ENCODE measurements at places on chromosomes 2 and 18.

DNA sequence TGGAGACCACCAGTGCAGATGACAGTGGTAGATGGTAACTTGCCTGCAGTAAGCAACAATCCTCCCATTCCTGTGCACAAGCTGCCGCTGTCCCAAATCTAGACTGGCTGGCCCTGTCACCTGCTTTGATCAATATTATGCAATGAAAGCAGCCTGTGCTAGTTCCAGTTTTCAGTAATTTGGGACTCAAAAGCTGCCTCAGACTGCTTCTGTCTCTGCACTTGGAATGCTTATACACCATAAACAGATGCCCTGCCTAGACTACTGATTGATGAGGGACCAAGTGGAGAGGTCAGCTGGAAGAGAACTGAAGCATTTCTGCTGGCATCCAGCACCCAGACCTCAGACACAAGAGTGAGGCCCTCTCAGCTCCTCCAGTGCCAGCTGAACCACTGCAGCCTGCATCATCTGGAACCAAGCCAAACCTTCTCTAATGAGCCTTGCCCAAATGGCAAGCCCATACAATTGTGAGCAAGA lies 24.9 kb downstream of the CCBE1 start:
- peak; percentile 9 for DNase-seq

- peak; percentile 78 for DNase-seq
These were observed 38.5 kb downstream of the KCTD18 start for GRCh38 chr2:200471324-200471848.

GRCh38 chr18:58495634-58496033 lies 133.3 kb downstream of the ALPK2 start:
- no peak for DNase-seq

DNA sequence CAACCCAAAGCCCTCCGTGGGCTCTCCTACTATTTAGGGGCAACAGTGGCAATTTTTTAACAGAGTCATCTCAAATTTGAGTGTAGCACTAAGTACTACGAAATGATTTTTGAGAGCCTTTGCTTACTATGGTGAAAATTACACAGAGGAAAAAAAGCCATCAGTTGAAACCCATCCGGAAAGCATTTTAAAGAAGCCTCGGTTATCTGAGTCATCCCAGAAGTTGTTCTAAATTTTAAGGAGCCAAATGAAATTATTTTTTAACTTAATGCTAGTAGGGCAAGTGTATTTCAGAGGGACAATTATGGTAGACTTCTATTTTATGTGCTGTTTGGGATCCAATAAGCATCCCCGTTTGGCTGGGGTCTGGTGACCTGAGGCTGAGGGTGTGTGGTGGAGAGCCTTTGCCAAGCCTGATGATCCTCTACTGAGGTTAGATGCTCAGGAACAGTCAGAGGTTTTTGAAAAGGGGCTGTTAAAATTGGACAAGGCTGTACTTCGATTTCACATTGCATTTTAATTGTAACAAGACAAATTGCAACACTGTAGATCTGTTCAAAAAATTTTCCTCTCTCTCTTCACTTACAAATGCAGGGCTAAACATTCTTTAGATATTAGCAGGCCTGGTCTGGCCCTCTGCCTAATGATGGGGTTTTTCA lies 47.0 kb downstream of the RAPGEF4 start:
- DNase-seq: no peak

DNA sequence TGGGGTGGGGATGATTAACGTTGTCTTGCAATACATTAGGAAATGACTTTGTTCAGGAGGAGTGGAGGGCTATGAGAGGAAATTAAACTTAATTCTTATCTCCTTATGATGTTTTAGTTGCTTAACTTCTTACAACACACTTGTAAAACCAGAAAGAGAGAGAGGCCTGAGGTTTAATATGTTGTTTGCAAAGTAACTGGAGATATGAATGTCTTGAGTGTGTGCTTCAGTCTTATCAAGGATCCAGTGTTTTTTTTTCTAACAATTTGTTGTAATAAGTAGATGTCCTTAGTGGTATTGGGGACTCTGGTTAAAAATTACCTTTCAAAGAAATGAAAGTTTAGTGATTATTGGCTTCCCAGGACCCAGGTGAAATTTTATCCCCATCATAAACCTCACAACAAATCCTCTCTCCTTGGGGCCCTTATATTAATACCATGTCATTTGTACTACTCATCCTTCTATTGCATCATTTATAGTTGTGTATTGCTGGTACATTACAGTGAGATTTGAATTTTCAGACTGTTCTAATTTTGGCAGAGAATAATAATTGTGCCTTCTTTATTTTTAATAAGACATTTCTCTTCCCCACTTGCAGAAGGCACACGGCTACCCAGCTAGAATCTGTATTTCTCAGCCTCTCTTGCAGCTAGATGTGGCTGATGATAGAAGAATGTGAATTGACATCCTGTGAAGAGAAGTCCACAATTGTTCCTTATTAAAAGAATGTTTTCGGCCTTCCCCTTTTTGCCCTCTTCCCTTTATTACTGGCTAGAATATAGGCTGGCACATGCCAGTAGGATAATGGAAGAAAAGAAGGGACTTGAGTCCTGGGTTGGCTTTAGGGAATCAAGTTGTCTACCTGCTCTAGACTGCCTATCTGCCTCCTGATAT lies 91.9 kb upstream of the CXCR4 start:
- DNase-seq: no peak

DNA sequence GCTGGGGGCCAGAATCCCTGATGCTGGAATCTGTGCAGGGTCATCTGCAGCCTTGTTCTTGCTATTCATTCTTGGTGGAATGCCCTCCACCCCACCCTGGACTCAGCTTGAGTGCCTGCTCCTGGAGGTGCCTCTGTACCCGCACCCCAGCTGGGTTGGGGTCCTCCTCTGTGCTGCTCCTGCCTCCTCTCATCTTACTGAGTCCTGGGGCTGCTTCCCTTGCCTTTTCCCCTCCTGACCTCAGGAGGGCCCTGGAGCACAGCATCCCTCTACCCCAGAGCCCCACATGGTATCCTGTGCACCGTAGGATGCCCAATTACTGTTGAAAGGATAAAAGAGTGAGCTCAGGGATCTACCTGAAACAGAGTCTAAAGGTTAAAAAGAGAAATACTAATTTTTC lies 81.6 kb downstream of the CIB4 start:
- DNase-seq: no peak

- no peak for DNase-seq
These were observed 352.0 kb downstream of the THSD7B start for GRCh38 chr2:137117385-137117784.

DNA sequence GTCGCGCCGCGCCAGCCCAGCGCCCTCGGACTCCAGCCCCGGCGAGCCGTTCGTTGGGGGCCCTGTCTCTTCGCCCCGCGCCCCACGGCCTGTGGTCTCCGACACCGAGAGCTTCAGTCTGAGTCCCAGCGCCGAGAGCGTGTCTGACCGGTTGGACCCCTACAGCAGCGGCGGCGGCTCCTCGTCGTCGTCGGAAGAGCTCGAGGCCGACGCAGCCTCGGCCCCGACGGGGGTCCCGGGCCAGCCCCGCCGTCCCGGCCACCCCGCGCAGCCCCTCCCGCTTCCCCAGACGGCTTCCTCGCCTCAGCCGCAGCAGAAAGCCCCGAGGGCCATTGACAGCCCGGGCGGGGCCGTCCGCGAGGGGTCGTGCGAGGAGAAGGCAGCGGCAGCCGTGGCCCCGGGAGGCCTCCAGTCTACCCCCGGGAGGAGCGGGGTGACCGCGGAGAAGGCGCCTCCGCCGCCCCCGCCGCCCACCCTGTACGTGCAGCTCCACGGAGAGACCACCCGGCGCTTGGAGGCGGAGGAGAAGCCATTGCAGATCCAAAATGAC lies 1.4 kb downstream of the PHLPP1 start:
- peak; percentile 47 for DNase-seq

DNA sequence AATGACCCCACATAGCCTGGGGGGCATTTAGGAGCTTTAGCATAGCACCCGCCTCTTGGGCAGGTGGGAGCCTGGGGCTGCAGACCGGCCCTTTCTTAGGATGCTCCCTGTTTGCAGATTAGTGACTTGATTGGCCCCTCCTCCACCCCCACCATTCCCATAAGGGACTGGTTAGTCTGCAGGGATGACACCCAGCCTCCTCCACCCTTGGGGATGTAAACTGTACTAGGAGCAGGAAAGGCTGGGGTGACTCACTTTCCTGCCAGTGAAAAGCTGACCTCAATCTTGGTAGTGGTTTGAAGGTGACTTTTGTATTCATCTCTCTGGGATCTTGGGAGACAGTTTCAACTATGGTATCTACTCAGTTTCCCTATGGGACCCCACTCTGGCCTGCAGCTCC lies 24.2 kb downstream of the CTIF start:
- no peak for DNase-seq

DNA sequence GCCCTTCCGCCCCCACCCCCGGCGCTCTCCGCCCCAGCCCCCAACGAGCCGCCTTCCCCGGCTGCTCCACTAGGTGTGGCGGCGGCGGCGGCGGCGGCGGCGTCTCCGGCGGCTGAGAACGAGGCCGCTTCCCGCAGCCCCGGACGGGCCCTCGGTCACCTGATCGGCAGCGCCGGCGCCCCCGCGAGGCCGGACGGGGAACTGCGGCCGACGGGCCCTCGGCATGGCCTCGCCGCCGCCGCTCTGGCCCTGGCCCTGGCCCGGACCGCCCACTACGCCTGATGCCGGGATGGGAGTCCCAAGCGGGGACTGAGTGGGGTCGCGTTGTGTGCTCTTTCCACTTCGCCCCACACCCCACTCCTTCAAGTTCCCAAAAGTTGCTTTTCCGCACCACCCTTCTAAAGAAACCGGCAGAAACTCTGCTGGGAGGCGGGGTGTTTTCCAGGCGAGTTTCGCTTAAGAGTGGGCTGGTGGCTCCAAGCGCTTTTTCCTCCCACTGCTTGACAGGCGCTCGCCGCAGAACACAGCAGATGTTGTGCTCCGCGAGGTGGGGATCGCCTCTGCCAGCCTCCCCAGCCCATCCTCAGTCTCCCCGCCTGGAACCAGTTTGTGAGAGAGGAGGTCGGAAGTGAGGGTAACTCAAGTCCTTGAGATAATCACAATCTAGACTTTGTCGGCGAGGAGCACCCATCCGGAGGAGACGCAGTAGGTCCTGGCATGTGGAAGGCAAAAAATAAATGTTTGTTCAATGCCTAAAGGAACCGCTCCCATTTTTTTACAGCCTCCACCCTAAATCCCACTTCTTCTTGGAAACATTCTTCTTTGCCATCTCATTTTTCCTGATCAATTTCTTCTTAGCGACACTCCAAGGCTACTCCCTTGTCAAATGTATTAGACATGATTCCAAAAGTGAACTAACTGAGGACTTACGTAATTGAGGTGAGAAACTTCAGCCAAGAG lies at the start of gene NCKAP1:
Gene NCKAP1, minus strand, starts transcription at position 117 of the 960 bp plus-strand sequence. CDS start 358 bp downstream, outside the sequence.
- DNase-seq: peak; percentile 75

DNA sequence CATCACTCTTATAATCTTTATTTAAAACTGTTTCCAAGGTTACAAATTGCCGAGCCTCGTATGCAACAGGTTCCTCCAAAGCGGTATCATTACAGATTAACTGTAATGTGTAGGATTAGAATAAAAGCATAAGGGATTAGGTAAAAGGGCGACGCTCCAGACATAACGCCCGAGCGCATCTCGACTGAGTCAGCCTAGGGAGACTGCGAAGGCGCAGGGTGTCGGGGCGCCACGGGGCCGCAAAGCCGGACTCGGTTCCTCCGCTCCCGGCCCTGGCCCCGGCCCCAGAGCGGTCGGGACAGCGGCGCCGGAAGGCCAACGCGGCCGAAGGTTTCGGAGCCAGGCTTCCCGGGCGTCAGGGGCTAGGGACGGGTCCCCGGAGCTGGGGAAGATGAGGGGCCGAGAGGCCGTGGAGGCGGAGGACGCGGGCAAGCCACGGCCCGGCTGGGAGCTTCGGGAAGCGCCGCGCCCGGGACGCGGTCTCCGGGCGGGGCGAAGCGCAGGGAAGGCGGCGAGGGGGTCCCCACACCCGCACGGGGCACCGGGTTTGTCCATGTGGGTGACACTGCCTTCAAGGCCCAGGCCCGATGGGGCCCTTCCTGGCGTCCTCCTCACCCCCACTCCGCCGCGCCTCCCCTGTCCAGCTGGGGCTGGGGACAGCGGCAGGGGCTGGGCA lies 12.9 kb upstream of the SIX3 start:
- DNase-seq: no peak

- no peak for DNase-seq
These were observed 22.4 kb downstream of the CYP27C1 start for GRCh38 chr2:127197475-127198385.

DNA sequence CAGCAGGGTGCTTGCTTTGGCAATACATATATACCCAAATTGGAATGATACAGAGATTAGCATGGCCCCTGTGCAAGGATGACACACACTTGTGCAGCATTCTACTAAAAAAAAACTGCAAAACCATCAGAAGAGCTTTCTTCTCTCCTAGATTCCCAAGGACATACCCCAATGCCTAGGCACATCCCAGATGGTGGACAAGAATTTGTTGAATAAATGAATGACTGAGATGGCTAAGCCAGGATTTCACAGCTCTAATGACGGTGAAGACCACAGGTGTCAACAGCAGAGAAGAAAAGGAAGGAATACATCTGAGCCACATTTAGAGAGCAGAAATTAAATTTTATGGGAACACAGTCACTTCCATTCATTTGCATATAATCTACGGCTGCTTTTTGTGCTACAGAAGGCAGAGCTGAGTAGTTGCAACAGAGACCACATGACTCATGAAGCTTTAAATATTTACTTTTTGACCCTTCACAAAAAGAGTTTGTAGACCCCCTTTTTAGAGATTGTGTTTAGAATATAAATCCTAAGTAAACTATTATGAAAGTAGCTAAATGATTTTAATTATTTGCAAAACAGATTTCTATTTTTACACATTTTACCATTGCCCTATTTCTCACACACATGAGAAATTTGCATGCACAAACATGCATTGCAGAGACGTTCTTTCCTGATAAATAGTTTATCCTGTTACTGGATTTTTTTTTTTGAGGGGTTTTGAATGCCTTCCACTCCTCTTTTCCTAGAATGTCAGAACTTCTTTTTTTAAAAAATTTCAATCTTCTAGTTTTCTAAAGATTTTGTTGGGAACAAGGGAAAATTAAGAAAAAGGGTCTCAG lies 119.0 kb downstream of the PMAIP1 start:
- no peak for DNase-seq

DNA sequence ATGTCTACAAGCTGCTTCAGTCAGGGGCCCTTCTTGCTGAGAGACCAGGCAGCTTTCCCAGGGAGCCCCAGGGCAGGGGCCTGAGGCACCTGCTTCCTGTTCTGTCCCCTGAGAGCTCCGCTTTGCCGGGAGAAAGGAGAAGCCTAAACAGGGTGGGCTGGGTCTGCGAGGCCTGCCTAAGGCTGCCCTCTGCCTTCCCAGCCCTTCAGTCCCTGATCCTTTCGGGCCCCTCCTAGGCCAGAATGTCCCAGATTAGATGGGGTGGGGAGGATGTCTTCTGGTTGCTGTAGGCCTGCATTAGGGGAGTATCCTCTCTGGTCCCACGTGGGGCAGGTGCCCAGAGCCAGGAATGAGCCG lies 72.4 kb downstream of the TGOLN2 start:
- DNase-seq: no peak

- no peak for DNase-seq
These were observed 42.4 kb downstream of the THUMPD2 start for GRCh38 chr2:39736640-39737039.
